ENCODE measurements at places on chromosomes 2 and 18.

- ATAC-seq = peak; percentile 72
Measured at GRCh38 chr2:190722061-190722759, 73.3 kb downstream of the NAB1 start.

DNA sequence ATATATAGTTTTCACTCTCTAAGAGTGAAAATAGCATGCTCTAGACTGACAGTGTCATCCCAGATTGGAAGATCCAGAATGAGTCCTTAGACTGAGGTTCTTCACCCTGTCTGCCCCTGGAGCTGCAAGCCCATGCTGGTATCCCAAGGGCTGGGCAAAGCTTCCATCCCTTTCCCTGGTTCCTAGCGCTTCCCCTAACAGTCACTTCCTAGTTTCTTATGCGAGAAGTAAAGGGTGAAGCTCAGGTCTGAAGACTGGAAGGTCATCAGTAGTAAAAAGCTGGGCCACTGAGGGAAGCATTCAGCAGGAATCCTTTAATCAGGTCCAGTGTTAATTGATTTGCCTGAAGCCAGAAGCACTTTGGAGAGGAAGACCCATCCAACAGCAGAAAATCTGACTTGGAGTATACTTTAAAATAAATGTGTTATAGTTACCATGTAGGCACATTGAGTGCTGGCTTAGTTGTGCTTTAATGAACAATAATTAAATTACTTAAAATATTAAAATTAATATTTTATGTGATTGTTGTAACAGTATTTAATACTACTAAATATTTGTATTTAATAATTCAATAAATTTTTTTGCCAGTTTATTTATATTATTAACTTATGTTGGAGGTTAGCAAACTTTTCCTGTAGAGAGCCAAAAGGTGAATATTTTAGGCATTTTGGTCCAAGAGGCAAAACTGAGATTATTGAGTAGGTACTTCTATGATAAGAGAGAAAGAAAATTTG, 237.9 kb downstream of the FHOD3 start:
- no peak for ATAC-seq

GRCh38 chr18:12659904-12660605, 2.1 kb upstream of the SPIRE1 start:
- ATAC-seq = no peak

GRCh38 chr2:125125902-125126301, 1100.8 kb downstream of the CNTNAP5 start:
- ATAC-seq = no peak

DNA sequence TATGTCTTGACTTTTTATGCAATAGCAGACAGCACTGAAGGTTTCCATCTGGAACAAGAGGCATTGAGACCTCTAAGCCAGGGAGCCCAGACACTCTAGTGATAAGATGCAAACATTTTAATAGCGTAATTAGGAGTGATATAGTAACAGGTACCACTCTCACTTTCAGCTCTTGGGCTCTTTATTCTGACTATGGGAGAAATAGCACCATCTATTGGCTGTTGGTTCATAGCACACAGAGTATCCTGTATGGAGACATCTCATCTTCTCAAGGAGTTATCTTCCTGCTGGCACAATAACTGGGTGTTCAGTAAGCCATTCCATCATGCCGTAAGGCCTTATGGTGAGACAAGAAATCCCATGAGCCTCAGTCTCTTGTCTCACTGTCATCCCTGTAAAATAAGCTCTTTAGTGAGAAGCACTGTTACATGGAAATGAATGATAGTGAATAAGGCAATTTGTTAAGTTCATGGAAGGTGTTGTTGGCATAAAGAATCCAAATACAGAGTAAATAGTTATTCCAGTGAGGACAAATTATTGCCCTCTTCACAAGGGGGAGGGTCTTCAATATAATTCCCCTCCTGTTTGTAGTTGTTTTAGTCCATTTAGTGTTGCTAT, 48.3 kb downstream of the THUMPD2 start:
- ATAC-seq = no peak

GRCh38 chr2:29187926-29188325, 72.7 kb downstream of the CLIP4 start:
- ATAC-seq = peak; percentile 38

DNA sequence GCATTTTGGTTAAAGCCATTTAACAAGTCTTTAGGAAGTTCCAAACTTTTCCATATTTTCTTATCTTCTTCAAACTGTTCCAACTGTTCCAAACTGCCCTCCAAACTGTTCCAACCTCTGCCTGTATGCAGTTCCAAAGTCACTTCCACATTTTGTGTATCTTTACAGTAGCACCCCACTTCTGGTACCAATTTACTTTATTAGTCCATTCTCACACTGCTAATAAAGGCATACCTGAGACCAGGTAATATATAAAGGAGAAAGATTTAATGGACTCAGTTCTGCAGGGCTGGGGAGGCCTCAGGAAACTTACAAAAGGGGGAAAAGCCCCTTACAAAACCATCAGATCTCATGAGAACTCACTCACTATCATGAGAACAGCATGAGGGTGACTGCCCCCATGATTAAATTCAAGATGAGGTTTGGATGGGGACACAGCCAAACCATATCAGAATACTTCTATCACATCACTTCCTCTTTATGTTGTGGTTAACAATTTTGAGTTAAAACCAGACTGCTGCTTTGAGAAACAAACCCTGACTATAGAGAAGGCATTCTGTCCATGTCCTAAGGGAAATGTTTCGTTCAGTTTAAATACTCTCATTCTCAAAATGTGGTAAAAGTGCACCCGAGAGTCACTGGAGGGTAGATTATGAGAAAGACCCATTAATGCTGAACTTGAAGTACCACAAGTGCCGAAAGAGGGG, 11.0 kb downstream of the IL18R1 start:
- peak; percentile 31 for ATAC-seq

- no peak for ATAC-seq
Measured at GRCh38 chr2:206520450-206520849, 77.1 kb downstream of the ADAM23 start.

GRCh38 chr2:239178484-239178883, 222.3 kb downstream of the HDAC4 start:
- ATAC-seq = no peak

GRCh38 chr2:433216-433615, 145.3 kb upstream of the ALKAL2 start:
- ATAC-seq = no peak

DNA sequence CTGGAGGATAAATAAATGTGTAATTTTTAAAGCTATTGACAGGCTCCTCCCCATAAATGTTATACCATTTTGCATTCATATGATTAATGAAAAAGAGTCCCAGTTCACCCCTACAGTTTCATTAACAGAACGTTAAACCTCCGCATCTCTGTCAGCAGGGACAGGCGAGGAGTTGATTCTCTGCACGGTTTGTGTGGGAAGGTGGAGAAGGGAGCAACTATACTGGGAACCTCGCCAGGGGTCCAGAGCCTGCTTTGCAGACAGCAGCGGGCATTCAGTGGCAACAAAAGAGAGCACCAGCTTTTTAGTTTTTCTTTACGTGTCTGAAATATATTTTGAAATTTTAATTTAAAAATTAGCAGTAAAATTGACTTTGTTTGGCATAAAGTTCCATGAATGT, 101.4 kb downstream of the FARSB start:
- ATAC-seq = no peak

- no peak for ATAC-seq
Measured at GRCh38 chr2:116669782-116670181, 1144.7 kb upstream of the DDX18 start.

DNA sequence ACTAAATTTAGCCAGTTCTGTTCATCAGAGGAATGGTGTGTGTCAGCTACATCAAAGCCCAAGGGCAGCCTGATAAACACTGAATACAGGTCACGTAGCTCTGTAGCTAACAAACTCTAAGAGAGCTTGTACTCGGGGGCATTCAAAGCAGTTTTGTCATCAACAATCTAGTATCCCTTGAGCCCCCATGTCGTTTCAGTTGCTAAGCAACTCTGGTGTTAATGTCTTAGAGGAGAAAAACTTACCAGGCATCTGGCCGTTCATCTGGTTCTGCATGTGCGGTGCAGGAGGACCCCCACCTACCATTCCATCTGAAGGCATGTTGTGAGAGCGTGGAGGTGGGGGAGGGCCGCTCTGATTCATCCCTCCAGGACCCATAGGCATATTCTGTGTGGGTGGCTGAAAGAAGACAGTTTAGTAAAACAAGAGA, 33.1 kb downstream of the SS18 start:
- ATAC-seq = no peak

DNA sequence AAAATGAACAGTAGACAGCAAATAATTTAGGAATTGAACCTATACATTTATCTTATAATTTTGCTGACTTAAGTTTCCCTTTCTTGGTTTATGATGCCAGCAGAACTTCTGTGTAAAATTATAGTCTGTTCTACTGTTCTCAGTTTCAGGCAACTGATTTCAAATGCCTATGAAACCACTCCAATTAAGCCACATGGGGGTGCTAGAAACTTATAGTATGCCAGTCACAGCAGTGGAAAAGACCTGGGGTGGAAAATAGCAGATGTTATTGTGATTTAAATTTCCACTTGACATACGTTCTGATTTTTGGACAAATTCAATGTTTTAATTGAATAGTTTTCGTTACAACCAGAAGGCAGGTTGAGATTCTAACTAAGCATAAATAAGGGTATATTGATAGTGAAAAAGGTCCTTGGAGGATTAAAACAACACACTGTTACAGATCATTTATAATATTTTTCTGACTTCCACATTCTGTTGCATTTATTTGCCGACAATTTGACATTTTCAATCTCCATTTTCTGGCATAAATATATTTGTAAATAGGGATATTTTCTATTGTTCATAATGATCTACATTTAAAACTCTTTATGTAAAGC, 61.4 kb downstream of the CPS1 start:
- ATAC-seq = no peak

All from activated CD4-positive, CD25-positive, alpha-beta regulatory T cell treated with anti-CD3 and anti-CD28 coated beads, Interleukin-2, amount 50 U/mL, for 24 hours (primary cell).